ENCODE measurements at places on chromosomes 12 and 14. TPM values are rescaled to one million over a fixed set of nuclear protein-coding genes. Genes with fewer than 3 reads are reported as not detected.

DNA sequence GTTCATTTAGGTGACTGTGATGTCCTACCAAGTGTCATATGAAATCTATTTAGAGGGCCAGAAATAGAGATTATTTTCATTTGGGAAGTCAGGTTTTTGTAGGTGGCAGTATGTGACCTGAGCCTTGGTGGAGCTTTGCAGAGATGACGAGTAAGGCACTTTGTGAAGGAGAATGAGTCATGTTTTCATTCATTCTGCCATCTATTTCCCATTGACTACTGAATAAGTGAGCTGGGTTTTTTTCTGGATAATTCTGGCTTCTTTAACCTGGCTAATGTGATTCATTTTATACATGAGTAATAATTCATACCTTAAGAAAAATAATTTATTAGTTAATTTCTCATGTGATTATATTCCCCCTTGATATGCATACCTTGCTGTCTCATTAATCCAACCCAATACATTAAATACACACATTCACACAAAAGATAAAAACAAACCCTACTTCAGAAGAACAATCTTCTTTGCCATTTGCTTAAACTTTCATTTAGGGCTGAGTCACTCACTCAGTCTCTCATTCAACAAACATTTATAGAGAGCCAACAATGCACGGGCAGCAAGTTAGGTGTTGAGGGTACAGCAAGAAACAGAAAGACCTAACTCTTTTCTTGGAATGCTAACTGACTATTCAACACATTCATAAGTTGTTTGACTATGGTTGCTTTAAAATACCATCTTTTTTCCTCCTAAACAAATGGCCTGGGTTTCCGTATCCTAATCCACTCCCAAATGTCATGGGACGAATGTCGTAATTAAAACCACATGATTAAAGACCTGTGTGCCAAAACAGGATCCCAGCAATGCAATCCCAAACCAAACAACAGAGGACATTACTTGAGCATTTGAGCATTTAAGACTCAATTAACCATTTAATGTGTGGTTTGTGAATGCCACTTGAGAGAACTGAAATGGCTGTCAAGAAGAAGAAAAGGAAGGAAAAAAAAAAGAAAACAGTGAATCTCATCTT lies 78.0 kb downstream of the KITLG start:
- no peak for DNase-seq

DNA sequence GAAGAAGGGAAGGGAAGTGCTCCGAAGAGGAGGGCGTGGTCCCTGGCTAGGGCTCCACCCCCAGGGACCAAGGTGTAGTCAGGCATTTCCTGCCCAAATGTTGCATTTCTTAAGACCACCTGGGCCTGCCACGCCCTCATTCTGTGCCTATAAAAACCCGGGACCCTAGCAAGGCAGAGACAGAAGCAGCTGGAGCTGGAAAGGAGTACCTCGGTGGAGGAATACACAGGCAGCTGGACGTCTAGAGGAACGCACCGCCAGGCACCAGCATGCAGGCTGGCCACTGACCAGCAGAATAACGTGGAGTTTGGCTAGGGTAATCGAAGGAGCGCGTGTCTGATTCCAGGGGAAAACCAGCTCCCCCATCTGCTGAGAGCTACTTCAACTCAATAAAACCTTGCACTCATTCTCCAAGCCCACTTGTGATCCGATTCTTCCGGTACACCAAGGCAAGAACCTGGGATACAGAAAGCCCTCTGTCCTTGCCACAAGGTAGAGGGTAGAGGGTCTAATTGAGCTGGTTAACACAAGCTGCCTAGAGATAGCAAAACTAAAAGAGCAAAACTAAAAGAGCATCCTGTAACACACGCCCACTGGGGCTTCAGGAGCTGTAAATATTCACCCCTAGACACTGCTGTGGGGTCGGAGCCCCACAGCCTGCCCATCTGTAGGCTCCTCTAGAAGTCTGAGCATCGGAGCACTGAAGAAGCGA lies 21.0 kb downstream of the CFL2 start:
- DNase-seq = peak; percentile 38

DNA sequence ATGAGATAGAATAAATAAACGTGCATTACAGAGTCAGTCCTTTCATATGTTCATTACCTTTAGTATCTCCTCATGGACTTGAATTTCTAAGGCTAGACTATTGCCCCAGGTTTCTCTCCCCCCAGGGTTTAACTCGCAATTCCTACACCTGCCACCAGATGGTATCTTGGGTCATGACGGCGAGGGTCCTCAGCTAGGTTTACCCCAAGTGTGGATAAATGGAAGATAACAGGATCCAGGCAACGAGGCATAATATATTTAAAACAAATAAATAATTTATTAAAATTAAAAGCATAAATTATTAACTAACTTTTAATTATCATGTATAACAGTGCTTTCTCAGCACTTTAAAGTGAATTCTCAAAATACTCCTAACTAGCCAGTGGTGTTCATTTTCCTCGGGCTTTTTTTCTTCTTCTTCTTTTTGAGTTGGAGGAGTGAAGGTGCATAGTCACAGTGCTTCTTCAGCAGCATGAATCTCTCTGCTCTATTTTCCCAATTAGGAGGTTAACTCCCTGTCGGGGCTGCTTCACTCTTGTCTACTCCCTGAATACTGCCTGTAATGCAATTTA lies 243.5 kb upstream of the CAND1 start:
- DNase-seq = peak; percentile 62

DNA sequence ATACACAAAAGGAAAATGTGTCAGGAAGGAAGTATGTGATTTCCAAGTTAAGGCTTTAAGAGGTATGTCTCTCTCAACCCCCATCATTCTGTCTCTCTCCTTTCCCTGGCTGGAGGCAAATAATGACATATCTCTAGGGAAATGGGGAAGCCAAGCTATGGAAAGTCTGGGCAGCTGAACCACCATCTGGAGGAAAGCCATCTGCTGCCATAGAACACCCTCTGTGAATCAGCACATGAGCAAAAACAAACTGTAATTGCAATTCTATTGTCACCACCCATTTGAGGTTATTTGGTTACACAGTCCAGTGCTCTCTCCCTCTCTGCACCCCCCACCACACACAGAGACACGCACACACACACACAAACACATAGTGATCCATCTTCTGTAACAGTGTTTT lies 766.2 kb downstream of the FLRT2 start:
- DNase-seq = no peak

DNA sequence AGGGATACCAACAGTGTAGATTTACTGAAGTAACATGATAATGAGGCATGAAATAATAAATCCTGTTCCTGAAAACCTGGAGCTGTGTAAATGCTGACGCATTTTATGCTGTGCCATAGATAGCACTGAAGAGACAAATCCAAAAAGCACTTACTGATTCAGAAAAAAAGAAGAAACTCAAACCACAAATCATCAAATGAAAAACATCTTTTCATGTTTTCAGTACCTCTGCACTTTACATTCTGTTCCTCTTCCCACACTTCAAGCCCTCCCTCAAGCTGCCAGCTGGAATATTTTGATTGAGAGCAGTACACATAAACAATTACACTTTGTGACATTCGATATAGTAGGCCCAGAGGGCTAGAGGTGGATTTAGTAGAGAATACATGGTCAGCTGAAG lies 362.3 kb downstream of the NAV3 start:
- DNase-seq = no peak

- DNase-seq = no peak
These were observed 154.9 kb upstream of the PWP1 start for GRCh38 chr12:107530701-107531100.

DNA sequence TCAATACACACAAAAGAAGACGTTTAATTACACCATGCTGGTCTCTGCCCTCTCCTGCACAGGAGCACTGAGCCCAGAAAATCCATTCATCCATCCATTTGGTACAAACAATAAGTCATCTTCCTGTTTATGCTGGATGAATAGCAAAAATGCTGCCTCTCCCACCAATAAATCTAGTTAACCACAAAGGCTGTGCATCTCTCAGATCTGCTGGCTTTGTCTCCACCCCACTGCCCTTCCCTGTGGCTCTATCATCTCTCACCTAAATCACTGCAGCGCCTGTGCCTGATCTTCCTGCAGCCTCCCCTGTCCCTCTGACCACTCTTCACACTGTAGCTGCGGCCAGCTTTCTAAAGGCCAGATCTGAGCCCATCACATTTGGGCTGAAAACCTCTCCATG lies 72.9 kb upstream of the DDX11 start:
- DNase-seq = no peak

DNA sequence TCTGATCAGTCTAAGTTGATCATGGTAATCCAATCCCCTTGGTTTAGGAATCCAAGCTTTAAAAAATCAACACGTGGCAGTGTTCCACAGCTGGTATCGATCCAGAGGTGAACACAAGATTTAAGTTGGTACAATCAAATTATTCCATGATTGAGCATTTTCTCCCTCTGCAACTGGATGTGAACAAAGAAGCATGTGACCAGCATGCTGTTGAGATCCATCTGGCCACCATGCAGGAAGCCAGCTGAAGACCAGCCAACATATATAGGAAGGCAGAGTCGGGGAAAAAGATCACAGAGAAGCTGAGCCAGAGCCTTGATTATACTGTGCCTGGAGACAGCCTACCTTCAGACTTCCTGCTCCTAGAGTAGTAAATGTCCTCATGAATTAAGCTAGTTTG lies 158.3 kb downstream of the SEC23A start:
- DNase-seq = no peak

DNA sequence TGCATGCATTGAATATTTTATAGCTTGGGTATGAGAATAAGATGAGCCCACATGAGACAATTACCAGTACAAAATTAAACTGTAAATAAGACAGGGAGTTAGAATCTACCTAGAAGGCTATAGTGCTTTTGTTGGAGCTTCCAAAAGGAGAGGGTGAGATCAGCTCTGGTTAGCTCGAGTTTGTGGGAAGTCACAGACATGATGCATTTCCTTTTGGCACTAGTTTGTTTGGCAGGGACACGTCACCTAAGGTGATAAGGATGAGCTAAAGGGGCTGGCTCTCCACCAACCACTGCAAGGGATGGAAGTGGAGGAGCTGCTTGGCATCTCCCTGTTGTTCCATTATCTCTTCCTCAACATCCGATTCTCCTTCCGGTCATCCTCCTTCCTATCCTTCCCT lies 48.5 kb upstream of the CPM start:
- DNase-seq = no peak

The TMEM119 gene
- not detected for total RNA-seq

The POTEG gene
- total RNA-seq = not detected

The LRIG3 gene
- total RNA-seq = not detected

The COL2A1 gene
- not detected for total RNA-seq

Measured in activated CD8-positive, alpha-beta T cell treated with anti-CD3 and anti-CD28 coated beads for 36 hours (primary cell).